ENCODE measurements at places on chromosomes 2 and 18.

GRCh38 chr2:97716695-97717612 lies 3.6 kb downstream of the ZAP70 start:
- no peak for DNase-seq

DNA sequence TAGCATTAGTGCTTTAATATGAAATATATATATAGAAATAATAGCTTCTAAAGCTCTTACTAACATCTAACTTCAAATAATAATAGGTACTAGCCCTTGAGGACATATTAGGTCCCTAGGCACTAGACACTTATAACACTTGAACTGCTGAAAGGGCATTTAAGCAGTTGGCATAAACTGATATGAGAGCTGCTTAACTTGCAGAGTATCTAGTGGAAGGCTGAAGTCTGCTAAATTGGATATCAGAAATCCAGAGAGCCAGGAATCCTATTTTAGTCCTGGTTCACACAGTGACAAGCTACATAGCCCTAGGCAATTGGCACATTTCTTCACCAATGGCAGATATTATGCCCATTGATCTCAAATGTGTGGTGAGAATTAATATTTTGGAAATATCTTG lies 326.9 kb upstream of the UBE2E3 start:
- DNase-seq, result no peak

- DNase-seq, result no peak
These were observed 467.4 kb upstream of the FANCL start for GRCh38 chr2:58708565-58708964.

GRCh38 chr2:197092431-197092830 lies 165.9 kb upstream of the PGAP1 start:
- DNase-seq, result no peak

- no peak for DNase-seq
These were observed 13.2 kb upstream of the CD302 start for GRCh38 chr2:159811232-159811631.

- DNase-seq, result no peak
These were observed 382.3 kb downstream of the FIGN start for GRCh38 chr2:163353551-163353950.

DNA sequence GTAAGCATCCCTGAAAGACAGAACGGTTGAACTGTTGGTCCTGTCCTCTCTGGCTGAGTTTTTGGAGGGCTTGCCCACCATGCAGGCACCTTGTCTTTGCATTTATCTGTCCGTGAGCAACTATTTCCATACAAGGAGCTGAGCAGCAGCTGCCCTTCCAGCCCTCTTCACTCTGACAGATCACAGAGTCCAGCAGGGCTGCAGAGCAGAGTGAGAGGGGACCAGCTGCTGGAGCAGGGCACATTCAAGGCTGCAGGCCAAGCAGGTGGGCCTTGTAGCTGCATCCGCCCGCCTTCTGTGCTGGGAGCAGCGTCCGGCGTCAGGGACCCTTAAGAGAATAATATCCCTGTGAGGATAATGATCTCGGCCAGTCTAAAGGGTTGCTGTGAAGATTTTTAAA lies 9.5 kb downstream of the SMYD1 start:
- DNase-seq, result no peak

GRCh38 chr2:105231232-105231619 lies 10.3 kb upstream of the GPR45 start:
- no peak for DNase-seq

GRCh38 chr2:202817771-202818170 lies 53.8 kb downstream of the ICA1L start:
- DNase-seq, result no peak

- DNase-seq, result no peak
These were observed 32.9 kb downstream of the ACSL3 start for GRCh38 chr2:222893716-222894115.

DNA sequence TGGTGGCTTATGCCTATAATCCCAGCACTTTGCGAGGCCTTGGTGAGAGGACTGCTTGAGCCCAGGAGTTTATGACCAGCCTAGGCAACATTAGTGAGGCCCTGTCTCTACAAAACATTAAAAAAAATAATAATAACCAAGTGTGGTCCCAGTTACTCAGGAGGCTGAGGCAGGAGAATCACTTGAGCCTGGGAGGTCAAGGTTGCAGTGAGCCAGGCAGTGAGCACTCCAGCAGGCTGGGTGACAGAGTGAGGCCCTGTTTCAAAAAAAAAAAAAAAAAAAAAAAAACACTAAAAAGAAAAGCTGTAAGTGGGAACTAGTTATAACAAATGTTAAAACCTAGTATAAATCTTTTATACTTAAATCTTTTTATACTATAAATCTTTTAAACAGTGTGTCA lies 146.2 kb upstream of the ITGA4 start:
- DNase-seq, result no peak

DNA sequence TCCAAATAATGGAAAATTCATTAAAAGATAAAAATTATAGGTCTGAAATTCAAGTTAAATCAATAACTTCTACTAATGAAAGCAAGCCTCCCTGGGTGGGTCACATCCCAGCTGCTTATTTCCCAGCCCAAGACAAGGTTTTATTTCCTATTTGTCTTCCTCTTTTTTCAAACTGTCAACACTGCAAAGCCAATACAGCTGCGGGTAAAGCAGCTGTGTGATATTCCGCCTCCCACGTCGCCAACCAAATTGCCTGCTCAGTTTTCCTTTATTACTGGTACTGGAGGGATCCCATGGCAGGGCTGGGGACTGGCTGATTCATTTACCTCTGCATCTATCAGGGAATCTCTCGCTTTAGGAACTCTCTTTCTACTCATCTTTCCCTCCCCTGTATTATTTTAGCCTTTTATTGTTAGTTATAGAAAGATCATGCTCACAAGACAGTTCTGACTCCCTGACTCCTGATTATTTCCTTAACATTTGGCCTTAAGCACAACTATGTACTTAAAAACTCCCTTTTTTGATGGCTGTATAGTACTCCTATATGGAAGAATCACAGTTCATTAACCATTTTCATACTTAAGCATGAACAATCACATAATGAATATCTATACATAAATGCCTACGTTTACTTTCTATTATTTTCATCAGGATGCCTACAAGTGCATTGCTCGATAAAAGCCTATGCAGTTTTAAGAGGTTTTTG lies 253.1 kb downstream of the CDCA7 start:
- no peak for DNase-seq

- DNase-seq, result no peak
These were observed 228.7 kb upstream of the SLC8A1 start for GRCh38 chr2:40680547-40680946.

- DNase-seq, result no peak
These were observed 12.6 kb downstream of the MYL1 start for GRCh38 chr2:210302326-210302725.

DNA sequence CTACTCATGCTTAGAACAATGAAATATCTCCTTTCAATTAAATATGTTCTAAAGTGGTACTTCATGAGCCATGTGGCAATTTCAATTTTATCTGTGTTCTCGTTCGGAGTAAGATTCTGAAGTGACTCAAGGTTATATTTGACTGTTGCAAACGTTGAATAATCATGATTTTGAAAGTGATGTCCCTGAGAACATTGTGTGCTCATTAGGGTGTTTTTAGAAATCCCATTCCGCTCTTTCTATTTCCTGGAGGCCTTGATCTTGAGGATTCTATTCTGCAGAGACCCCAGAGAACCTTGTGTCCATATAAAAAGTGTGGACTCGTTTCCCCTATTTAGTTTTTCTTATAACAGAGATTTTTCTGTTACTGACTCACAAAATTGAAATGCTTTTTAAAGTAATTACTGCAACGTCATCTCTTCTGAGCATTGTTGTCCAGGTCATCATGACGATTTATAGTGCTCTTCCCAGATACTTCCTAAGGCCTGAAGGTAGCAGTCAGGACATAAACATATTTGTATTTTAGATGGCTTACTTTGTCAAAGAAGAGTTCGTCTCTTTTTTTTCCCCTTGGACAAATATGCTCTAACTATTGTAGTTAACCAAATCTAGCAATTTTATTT lies 27.2 kb downstream of the IL1R2 start:
- no peak for DNase-seq

DNA sequence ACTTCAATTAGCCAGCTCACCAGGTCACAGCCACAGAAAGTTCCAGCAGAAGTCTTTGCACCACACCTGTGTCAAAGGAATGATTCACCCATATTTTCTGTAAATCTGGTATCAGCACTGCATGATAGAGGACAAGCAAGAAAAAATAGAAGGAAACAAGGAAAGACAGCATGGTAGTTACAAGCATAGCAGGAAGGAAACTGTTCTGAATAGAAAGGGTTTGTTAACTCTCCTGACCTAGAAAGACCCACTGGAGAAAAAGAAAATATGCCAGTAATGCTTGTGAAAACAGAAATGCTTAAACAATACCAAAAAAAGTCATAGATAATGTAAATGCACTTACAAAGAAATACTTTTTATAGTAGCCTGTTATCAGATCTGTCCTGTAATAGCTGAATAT lies 40.8 kb downstream of the SCRN3 start:
- no peak for DNase-seq

DNA sequence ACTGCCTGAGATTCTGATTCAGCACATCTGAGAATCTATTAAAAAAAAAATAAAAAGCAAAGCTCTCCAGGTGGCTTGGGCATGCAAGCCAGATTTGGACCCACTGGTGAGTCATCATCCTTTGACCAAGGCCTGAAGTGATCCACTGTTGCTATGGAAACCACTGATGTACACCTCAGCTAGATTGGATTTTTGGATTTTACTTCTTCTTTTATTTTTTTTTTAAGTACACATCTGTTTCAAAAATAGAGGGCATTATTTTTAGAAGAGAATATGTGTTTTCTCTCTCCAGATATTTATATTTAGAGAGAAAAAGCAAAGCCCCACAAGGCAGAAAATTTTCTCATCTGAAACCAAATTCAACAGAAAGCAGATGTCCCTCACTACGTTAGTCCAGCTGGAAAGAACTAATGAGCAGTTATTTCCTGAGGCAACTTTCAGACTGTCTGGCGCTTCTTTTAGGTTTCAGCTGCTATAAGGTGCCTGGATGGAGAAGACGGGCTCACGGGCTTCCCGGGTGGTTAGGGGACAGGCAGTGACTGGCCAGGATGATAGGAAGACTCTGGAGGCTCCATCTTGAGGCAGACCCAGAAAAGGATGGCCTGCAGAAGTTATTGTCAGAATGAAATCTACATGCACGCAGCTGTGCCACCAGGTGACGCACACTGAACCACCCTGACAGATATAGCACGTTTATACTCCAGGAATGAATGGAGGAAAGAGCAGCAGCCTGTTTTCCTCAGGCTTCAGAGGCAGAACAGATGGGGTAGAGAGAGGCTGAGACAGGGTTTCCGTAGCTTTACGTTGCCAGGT lies 50.5 kb downstream of the MRPL35 start:
- no peak for DNase-seq

DNA sequence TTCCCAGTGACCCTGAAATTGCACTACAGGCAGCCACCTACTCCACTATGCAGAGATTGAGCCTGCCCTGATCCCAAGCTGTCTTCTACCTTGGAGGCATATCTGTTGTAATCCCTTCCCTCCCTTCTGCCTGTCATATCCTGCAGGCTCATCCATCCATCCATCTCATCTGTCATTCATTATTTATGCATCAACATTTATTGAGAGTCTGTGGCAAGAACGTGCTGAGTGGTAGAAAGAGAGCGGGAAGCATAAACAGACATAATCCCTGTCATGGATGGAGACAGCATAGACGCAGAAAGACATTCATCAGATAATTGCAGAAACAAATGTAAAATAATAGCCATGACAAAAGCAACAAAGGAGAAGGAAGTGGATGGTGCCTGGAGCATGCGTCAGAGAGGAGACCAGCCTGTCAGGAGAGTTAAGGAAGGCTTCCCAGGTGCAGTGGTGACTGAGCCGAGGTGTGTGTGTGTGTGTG lies 110.7 kb upstream of the STPG4 start:
- no peak for DNase-seq

DNA sequence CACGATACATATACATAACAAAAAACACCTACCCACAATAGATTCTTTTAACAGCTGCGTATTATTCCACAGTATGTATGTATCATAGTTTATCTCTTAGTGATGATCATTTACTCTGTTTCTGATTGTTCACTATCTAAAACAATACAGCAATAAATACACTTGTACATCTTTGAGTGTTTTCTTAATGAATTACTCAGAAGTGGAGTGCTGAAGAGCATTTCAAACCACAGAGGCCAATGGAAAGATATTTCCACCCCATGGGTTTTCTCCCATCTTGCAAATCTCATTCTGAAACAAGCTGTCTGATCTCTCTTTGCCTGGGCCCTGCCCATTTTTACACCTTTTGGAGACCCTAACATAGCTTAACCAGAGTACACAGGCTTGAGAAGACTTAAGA lies 113.8 kb upstream of the KLF7 start:
- DNase-seq, result no peak

- no peak for DNase-seq
These were observed 57.8 kb downstream of the TGOLN2 start for GRCh38 chr2:85269959-85270358.

- no peak for DNase-seq
These were observed 16.2 kb upstream of the CXCR4 start for GRCh38 chr2:136134126-136134525.

DNA sequence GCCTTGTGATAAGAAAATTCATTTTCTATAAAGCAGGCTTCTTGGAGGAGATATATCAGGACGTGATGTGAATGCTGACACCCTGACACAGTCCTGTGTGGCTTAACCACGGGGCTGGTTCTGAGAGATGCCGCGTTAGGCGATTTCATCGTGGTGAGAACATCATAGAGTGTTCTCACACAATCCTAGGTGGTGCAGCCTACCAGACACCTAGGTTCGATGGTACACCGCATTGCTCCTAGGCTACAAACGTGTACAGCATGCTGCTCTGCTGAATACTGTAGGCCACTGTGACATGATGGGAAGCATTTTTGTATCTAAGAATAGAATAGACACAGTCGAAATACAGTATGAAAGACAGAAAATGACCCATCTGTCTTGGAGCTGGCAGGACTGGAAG lies 82.5 kb downstream of the TNFRSF11A start:
- no peak for DNase-seq

DNA sequence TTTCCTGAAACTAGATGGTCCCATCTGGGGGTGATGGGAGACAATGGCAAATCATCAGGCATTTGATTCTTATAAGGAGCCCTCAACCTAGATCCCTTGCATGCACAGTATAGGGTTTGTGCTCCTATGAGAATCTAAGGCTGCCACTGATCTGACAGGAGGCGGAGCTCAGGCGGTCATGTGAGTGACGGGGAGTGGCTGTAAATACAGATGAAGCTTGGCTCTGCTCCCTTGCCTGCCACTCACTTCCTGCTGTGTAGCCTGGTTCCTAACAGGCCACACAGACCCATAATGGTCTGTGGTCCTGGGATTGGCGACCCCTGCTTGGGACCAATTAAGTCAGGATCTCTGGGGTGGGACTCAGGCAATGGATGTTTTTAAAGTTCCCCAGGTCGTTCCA lies 293.4 kb downstream of the ZNF521 start:
- no peak for DNase-seq

DNA sequence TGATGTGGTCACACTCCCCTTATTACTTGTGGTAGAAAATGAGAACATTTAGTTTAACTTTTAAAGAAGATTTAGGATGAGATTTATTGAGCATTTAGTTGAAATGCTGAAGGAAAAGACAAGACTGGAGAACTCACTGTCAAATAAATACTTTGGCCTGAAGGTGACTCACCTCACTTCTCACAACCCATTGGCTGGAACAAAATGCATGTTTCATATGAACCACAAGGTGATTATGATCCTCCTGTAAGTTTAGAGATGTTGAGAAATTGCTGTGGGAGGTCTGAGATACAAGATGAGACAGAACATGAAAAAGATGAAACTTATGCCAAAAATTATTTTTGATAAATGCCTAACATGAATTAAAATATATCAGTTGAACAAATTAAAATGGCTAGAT lies 1004.5 kb downstream of the SOCS6 start:
- no peak for DNase-seq
